NCI-H1930 (cell line): ENCODE measurements at places on chromosomes 4 and X.

- DNase-seq: peak; percentile 63
These were observed 885 bp downstream of the CCDC110 start for GRCh38 chr4:185470501-185471195.

- no peak for DNase-seq
These were observed 335.9 kb downstream of the ANK2 start for GRCh38 chr4:113385281-113385899.

DNA sequence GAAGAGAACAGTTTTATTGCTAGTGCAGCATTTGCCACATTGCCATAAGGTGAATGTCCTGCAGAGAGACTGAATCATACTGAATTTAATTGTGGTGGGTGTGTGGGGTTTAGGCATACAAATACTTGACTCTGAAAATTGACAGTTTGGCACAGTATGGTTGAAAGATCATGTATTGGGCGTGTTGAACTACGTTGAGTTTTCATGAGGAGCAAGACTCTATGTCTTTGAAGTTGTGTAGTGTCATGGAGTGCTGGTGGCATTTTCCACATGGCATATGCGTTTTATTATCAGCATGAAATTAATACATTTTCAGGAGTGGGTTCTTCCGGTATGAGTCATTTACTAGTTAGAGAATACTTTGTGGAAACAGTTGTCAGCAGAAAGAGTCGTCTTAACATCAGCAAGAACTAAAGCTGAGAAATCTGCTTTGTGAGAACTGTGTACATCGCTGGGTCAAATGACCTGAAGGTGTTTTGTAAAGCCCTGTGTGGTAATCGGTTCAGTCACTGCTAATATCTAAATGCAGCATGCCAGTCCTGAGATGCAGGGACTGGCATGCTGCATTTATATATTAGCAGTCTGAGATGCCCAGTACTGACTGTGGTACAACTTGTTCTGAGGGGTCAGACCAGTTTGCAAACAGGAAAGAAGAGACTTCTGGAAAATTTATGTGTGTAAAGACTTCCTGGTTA is 50.3 kb downstream of the ARHGAP10 start:
- DNase-seq: no peak

DNA sequence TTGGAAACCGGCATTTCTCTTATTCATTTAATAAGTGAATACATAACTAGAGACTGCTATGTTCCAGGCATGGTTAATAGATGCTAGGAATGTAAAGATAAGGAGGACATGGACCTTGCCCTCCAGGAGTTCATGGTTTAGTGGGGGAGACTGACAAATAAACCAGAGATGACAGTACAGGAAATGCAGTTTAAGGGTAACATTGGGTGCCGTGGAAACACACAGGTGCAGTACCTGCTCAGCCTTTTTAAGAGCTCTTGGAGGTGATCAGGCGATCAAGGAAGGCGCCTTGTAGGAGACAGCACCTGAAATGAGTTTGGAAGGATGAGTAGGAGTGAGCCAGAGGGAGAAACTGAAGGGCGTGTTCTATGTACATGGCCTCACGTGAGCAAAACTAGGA is 145.8 kb downstream of the AASDH start:
- DNase-seq: no peak

DNA sequence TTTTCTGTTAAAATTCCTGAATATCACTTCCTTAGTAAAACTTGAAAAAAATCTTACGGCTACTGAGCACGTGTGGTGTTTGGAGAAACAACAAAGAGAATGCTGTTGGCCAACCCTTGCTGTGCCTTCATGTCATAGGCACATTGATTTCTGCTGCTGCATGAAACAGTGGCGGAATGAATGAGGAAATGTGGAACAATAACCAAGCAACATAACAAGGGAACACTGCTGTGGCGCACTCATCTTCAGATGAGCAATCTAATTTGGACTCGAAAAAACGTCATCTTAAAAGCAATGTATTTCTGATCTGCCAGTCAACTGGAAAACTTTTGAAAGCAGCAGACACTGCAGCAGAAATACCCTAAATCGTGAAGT is 51.4 kb downstream of the PROM1 start:
- DNase-seq: no peak

- DNase-seq: no peak
These were observed 28.6 kb downstream of the FAM241A start for GRCh38 chr4:112173593-112174558.

DNA sequence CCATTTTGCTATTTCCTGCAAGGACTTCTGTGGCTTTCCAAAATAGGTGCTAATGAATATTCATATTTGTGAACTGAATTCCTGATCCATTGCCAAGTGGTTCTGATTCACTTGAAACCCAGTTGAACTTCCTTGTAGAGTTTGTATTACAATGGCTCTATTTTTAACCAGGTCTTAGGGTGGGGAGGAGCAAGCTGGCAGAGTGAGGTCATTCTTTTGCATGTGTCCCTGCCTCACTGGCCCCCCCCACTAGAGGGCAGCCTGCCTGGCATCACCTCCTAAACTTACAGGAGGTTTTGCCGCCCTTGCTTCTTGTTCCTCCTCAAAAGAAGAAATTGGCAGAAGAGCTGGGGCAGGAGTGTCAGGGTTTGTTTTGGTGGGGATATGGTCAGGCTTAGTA is 10.5 kb downstream of the PTTG2 start:
- DNase-seq: no peak

- no peak for DNase-seq
These were observed 5.2 kb downstream of the NLGN4X start for GRCh38 chrX:6223516-6223915.

DNA sequence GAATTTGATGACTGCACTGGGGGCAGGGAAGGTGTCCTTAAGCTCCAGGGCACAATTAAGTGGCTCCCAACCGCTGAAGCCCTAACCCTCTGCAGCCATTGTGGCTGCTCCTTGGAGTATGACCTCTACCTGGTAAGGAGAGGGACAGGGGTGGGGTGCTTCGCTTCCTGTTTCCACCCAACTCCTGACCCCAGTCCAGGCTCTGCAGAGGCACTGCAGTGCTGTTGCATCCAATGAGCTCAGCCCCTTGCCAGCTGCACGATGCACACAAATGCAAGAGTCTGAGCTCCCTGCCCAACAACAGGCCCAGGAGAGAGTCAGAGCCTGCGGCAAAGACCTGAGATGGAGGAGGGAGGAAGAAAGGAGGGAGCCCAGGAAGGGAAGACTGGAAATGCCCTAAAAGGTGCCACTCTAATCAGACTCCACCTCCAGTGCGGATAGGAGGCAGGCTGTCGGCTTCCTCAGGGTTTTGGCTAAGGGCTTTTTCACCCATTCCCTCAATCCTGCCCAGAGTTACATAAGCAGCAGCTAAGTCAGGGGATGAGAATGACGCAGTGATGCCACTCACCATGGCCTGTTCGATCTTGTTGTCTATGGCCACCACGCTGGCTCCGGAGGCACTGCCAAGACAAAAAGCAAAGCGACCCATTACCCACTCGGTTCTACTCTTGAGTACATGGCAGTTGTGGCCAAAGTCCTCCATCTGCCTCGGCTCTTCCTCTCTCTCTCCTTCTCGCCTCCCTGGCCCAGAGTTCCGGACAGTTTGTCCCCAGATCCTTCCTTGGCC is 60.1 kb downstream of the TSC22D3 start:
- DNase-seq: no peak

GRCh38 chrX:46447384-46447783 is 97.8 kb downstream of the ZNF674 start:
- no peak for DNase-seq

DNA sequence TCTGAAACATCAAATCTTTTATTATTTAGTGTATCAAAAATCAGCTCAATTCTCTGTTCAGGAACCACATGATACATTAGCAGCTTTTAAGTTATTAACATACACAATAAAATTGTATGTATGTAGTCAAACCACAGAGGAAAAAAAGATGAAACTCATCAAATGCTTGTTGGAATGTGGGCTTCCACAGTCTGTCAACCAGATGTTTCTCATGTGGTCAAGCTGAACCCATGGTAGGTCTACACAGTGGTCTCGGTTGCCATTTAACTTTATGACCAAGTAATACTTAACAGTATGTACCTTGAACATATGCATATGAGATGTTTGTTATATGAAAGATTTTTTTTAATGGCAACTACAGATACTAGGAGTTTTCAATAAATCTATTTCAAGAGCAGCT is 427.8 kb downstream of the IL15 start:
- no peak for DNase-seq

GRCh38 chr4:9841072-9841471 is 59.6 kb downstream of the DRD5 start:
- no peak for DNase-seq

DNA sequence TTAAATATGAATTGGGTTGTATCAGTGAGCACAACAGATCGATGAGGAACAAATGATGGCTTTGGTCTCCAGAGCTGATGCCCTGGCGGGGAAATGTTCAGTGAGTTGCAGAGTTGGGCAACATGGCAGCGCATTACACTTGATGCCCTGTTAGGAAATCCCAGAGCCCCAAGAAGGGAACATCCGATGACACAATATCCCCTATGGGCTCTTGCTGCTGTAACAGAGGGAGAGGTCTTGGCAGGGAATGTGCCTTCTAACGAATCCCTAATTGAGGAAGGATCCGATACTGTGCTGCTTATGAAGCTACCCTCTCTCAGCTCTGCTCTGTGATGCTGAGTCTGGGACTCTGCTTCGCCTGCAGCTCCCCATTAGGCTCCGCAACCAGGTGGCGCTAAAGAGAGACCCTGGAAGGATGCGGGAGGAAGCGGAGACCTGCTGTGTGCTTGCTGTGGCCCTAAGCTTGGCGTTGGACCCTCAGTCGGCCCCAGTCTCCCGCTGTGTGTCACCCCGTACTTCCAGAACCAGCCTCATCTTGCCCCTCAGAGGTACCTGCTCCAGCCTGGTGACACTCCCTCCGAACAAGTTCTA is 38.9 kb downstream of the PDHA1 start:
- no peak for DNase-seq
